ENCODE measurements at places on chromosomes 5 and 9.

GRCh38 chr5:131281133-131281867, 17.4 kb downstream of the CDC42SE2 start:
- DNase-seq = no peak

GRCh38 chr9:107919263-107919662, 429.7 kb upstream of the KLF4 start:
- no peak for DNase-seq

DNA sequence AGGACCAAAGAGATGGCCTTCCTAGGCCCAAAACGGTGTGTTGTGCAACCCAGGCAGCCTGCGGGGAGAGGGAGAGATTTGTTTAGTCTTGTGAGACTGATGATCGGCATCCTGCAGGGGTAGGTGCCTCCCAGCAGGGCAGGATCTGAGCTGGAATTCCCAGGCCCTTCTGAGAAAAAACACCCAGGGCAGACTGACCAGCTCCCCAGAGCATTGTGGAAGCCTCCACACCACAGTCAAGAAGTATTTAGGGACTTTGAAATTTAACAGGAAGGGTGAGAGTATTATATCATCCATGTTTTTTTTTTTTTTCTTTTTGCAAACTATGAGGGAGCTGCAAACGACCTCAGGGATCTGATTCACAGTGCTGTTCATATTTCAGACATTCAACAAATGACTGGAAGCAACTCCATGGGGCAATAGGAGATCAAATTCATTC, 104.5 kb upstream of the LHFPL2 start:
- DNase-seq = peak; percentile 12

GRCh38 chr9:129471201-129472019, 149.5 kb downstream of the C9orf50 start:
- DNase-seq = no peak

All from suppressor macrophage treated with lipopolysaccharide for 1 hour (primary cell).